ENCODE measurements at places on chromosomes 6 and 20. TPM values are rescaled to one million over a fixed set of nuclear protein-coding genes. Genes with fewer than 3 reads are reported as not detected.

DNA sequence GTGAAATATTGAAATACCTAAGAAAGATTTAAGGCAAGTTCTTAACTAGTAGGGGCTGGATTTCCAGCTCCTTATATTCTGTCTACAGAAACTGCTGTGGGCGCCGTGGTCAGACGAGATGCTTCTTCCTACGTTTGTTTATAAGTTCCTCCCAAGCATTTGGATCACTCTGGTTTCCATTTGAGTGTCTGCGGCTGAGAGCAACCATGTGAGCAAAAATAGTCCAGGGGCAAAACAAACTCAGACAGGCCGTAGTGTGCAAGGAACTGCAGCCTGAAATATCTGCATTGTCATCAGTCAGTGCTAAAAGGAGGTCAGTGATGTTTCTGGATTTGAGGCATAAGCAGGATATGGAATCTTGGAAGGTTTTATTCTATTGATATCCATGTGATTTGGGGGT, 485.9 kb upstream of the JAG1 start:
- DNase-seq, result no peak
- no peak overlapping the region for H3K4me3 ChIP-seq
- H3K36me3 ChIP-seq, result no peaks in the 10 kb centered on the region
- peak overlapping the region; percentile 52 for H3K27ac ChIP-seq
- H3K4me1 ChIP-seq, result peaks cover 31% of the 10 kb centered on the region

GRCh38 chr6:128491100-128491581, 29.3 kb downstream of the PTPRK start:
- H3K4me3 ChIP-seq, result peak overlapping the region; percentile 36
- H3K27ac ChIP-seq, result peak overlapping the region; percentile 55
- no peaks in the 10 kb centered on the region for H3K36me3 ChIP-seq
- peaks cover 20% of the 10 kb centered on the region for H3K4me1 ChIP-seq
- DNase-seq, result no peak
- no peaks in the 10 kb centered on the region for H3K27me3 ChIP-seq

DNA sequence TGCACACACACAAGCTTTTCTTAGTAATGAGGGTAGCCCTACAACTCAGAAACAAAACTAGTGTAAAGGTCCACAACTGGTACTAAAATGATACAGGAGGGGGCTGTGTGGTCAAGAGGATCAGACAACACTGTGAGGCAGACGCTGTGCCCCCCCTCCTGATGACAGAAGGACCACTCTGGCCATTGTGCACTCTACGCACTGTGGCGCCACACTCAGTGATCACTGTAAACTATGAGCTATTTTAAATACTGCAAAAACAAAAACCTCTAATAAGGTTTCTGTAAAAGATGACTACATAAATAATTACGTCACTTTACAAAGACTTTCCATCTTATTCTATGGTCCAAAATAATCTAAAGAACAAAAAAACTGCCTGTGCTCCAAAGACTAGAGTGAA, 96.1 kb downstream of the SLC23A2 start:
- H3K4me1 ChIP-seq, result no peaks in the 10 kb centered on the region
- no peaks in the 10 kb centered on the region for H3K27me3 ChIP-seq
- no peak overlapping the region for H3K27ac ChIP-seq
- H3K4me3 ChIP-seq, result no peak overlapping the region

GRCh38 chr6:33813990-33814985, 10.5 kb upstream of the MLN start:
- H3K4me1 ChIP-seq, result peaks cover 5% of the 10 kb centered on the region
- DNase-seq, result no peak
- peaks cover 56% of the 10 kb centered on the region for H3K27me3 ChIP-seq
- H3K27ac ChIP-seq, result no peak overlapping the region
- no peaks in the 10 kb centered on the region for H3K36me3 ChIP-seq
- no peak overlapping the region for H3K4me3 ChIP-seq

DNA sequence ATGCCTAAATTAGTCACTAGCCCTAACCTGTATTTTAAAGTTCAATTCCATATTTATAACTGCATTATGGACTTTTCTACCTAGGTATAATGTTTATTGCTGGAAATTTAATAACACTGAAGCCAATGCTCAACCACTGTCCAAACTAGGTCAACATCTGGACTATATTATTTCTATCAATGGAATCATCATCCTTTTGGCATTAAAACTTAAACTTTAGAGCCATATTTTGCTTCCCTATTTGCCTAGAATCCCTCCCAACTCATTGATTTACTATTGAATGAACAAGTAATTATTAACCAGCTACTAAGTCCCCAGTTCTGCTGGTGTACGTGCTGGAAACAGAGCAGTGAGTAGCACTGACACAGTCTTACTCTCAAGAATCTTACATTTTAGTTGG, 291.7 kb upstream of the SPTLC3 start:
- no peaks in the 10 kb centered on the region for H3K36me3 ChIP-seq
- no peak overlapping the region for H3K4me3 ChIP-seq
- no peak overlapping the region for H3K27ac ChIP-seq
- H3K27me3 ChIP-seq, result no peaks in the 10 kb centered on the region
- H3K4me1 ChIP-seq, result no peaks in the 10 kb centered on the region

DNA sequence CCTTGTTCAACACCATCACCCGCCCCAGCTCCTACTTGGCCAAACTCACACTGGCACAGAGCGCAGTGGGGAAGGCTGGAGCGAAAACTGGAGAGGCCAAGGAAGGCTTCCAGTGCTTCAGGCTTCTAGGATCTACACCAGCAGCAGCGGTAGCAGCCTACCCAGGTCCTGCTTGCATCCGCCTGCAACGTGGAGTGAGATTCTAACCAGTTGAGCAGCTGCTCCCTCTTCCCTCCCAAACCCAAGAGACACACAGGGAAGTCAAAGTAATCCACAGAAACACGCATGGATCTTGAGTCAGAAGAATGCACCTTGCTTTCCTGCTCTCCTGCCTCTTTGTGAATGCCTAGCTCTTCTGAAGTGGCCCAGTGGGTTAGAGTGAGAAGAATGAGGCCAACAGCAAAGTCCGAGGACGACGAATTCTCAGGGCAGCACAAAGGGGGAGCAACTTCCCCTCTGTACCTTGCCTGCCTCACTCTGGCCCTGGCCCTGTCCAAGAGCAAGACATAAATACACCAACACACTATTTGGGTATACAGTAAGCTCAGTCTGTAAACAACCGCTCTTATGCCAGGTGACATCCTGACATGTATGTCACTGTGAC, 95.9 kb upstream of the FOXQ1 start:
- DNase-seq, result no peak
- no peak overlapping the region for H3K27ac ChIP-seq
- H3K27me3 ChIP-seq, result no peaks in the 10 kb centered on the region
- H3K36me3 ChIP-seq, result no peaks in the 10 kb centered on the region
- no peak overlapping the region for H3K4me3 ChIP-seq

Gene MAS1
- total RNA-seq, result not detected

Gene TP53TG5
- total RNA-seq, result not detected

Gene HLA-G
- total RNA-seq, result 0.80 TPM
